NCI-H2081 (cell line): ENCODE measurements at places on chromosomes 7 and 10.

GRCh38 chr10:6406220-6407033, 173.6 kb downstream of the PRKCQ start:
- DNase-seq: no peak

- no peak for DNase-seq
These were observed 381.8 kb upstream of the SORCS1 start for GRCh38 chr10:107546284-107546683.

GRCh38 chr7:50431722-50432305, 18.3 kb downstream of the FIGNL1 start:
- DNase-seq: no peak

GRCh38 chr10:124727361-124727960, 16.7 kb downstream of the FAM53B start:
- no peak for DNase-seq

GRCh38 chr10:2938869-2939268, 128.5 kb upstream of the PFKP start:
- no peak for DNase-seq

- DNase-seq: no peak
These were observed 574.9 kb downstream of the GLRX3 start for GRCh38 chr10:130711072-130711471.

GRCh38 chr7:27134392-27134791, 3.8 kb upstream of the HOXA4 start:
- no peak for DNase-seq

DNA sequence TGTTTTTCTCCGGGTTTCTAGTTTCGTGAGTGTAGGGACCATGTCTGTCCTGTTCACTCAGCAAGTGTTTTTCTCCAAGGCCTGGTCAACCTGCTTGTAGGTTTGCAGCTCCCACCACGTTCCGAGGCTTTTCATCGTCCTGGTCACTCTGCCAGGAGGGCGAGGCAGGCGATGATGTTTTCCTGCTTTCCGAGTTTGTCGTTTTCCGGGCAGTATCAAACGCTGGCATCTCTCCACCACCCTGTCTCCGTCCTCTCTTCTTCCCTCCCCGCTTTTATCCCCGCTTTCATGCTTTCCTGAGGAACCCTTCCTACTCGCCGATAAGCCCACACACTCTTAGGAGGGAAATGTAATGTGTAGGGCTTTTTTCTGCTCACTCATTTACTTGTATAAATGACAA, 11.2 kb downstream of the IQCE start:
- DNase-seq: no peak

- no peak for DNase-seq
These were observed 14.4 kb downstream of the CFAP70 start for GRCh38 chr10:73344269-73344668.

- no peak for DNase-seq
These were observed 310.4 kb upstream of the IMMP2L start for GRCh38 chr7:111872450-111873325.

- DNase-seq: no peak
These were observed 6.4 kb downstream of the CDK1 start for GRCh38 chr10:60784641-60785040.

DNA sequence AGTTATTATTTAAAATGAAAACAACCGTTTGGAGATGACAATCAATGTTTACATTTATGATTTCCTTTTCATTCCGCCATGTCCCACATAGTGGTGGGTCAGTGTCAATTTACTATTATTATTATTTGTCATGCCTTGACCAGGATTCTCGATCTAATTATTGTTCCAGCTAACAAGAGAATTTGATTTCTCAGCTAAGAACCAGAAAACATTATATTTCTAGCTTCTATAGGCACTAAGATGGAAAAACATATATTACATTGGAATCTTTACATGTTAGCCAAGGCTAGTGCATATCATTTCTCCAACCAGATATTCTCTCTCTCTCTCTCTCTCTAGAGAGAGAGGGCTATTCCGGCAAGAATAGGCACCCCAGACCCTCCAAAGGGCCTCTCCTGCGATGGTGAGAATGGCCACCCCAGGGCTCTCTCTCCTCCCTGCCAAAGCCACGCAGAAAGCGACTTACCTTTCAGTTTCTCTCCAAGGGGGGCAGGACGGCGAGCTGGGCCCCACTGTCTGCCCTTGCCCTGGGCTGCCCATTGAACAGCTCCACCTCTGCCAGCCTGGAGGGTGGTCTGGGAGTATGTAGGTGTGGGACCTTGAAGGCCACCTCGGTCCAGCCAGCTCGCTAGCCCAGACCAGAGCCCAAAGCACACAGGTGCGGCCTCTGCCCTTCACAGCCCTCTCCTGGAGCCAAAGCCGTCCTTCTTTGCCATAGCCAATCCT, 2.4 kb downstream of the HOXA3 start:
- peak; percentile 67 for DNase-seq

DNA sequence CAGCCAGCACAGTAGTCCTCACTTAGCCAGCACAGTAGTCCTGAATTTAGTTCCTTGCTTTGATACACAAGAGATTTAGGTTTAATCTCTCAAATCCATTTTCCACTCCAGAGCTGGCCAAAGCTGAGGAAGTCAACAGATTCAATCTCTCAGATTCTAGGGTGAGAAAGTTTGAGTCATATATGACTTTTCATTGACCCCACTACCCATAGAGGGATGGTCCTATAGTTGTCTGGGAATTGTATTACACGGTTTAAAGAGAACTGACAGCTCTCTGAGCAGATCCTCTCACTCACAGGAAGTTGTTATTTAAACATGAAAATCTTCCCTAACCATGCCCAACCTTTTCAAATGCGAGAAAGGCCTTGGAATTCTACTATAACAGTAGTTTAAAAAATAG, 641.8 kb upstream of the SEMA3D start:
- no peak for DNase-seq

- no peak for DNase-seq
These were observed 68.9 kb downstream of the ZNF467 start for GRCh38 chr7:149704507-149704906.

DNA sequence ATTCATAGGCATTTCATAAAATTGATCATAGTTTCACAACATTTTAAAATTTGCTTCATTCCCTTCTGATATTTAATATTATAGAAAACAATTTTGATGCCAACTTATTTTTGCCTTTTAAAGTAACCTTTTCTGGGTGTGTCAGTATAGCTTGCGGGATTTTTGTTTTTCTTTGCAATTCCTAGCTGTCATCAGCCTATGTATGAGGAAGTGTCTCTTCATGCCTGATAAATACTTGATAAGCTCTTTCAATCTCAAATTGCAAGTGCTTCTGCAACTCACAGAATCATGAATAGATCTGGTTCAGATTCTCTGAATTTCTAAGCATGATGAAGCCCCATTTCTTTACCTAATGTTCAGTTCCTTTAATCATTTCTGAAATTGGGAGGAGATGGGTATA, 28.0 kb upstream of the ARHGAP21 start:
- DNase-seq: no peak

DNA sequence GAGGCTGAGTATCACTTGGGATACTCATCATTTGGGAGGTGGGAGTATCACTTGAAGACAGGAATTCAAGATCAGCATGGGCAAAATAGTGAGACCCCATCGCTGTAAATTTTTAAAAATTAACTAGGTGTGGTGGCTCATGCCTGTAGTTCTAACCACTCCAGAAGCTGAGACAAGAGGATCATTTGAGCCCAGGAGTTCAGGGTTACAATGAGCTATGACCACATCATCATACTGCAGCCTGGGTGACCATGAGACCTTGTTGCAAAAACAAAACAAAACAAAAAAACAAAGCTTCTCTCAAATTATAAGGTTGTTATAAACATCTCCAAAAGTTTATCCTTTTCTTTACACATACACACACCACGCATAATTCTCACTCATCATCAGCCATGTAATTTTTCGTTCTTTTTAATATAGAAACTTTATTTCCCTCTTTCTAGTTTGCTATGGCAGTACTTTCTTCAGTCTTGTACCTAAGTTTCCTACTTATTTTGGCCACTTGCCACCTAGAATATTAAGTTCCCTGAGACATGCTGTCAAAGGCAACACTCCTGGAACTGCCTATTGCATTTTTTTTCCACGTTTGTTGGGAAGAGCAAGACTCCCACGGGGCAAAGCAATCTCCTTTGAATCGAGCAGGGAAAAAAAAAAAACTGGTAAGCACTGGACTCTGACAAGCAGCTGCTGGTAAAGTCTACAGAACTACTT, 37.1 kb downstream of the SKIDA1 start:
- DNase-seq: no peak

- DNase-seq: no peak
These were observed 628 bp downstream of the HPSE2 start for GRCh38 chr10:99234791-99235657.

DNA sequence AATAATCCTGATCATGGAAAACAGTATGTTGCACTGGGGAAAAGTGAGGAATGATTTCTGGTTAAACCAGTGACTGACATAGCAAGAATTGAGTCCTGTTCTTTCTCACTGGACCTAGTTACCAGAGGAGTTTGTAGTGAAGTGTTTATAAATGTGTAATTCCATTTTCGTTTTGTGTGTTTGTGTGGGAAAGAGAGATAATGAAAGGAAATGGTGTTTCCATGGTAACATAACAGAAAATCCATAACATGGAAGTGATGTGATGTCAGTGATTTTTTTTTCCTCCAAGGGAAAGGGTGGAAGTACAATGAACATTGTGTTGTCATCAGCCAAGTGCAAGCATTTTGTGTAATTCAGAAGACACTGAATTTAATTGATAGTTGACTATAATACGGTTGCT, 283.9 kb downstream of the PLXDC2 start:
- peak; percentile 2 for DNase-seq

- DNase-seq: no peak
These were observed 66.1 kb downstream of the ADD3 start for GRCh38 chr10:110073896-110074295.

- DNase-seq: no peak
These were observed 119.3 kb upstream of the CACNA2D1 start for GRCh38 chr7:82562716-82563404.

DNA sequence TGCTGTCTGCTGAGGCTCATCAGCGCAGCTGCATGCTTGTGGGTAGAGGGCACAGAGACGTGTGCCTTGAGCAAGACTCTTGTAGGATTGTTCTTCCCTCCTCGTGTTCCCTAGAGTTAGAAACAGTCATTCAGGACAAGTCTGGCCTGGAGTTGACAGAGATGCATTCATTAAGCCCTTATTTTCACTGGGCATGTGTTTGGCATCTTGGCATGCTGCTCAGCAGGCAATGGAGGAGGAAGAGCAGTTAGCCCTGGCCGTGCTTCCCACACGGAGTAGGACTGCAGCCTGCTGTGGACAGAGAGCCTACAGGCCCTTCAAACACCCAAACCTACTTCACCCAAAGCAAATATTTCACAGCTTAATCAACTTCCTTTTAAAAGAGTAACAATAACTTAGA, 73.0 kb upstream of the GJD4 start:
- no peak for DNase-seq

- DNase-seq: no peak
These were observed 150.5 kb downstream of the PTPN20 start for GRCh38 chr10:47061776-47062175.

DNA sequence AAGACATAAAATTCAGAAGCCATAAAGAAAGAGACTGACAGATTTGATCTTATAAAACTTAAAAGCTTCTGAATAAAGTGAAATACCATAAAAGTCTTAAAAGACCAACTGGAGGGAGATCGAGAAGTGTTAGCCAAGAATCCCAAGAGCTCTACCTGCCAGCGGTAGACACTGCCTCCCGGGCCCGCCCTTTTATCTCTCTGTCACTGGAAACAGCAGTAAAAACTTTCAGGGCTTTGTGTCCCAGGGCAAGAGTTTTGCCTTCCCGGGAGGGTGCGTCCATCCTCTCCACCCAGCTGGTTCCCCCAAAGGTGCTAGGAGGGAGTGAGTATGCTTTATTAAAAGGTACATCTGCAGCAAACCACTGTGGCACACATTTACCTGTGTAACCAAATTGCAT, 5.8 kb downstream of the PLA2G12B start:
- no peak for DNase-seq

DNA sequence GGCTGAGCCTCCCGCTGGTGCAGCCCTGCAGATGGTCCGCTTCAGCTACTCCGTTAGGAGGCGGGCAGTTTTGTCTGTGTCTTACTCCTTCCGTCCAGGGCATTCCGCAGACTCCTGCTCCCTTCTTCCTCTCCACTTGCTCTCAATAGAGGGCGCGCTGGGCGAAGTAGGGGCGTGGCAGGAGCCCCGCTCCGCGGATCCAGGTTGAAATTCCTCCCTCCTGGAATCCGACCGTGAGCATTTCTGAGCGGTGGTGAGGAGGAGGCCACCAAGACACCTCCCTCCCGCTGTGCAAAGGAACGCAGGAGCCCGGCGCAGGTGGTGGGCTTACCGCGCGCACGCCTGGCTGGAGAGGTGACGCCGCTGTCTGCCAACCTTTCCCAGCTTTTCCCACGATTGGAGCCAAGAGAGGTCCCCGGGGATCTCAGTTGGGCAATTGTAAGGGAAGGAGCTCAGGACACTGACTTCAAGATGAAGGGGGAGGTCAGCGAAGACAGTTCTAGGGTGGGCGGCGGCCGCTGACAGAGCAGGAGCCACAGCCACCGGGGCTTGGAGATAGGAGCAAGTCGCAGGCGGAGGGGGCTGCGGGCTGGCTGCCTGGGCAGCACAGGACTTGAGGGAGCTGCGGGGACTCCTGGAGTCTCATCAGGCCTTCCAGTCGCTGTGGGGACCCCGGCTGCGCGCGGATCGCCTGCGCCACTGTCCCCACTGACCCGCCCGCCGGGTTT, 1011.3 kb downstream of the XPNPEP1 start:
- no peak for DNase-seq

DNA sequence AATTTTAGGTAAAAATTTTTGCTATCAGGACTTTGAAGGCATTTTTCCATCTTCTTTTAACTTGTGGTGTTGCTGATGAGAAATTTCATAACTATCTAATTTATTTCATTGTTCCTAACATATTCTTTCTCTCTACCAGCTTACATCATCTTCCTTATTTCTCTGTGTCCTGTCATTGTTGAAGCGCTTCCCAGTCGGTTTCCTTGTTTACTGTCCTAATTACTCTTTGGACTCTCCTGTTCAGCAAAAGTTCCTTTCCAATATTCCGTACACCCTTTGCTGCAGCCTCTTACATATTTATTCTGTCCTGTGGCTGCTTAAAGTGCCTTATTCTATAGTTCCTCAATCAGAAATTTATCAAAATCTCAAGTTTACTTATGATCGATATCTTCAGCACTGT, 609.0 kb upstream of the FZD8 start:
- DNase-seq: no peak

DNA sequence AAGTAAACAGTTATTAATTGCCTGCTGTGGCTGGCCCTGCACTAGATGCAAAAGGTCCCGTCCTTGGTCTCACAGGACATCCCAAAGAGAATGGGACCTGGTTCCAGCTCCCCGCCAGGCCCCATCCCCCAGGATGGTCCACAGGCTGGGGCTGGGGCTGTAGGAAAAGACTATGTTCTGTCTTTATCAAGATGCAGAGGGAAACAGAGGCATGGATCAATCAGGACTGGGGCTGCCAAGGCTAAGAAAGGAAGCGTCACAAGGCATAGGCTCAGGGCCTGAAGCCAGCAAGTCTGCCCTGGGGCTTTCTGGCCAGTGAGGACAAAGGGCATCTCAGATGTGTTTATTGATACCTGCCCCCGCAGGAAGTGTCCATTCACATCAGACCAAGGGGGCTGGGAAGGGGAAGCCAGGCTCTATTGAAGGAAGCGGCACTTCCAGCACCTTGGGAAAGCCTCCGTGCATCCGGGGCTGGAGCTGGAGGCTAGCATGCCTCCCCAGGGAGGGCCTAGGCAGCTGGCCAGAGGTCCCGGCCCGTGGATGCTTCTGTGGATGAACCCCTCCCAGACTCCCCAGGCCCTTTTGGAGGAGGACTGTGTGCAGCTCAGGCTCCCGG, 5.8 kb downstream of the VSIR start:
- no peak for DNase-seq
